ENCODE measurements at places on chromosomes 12 and 14.

GRCh38 chr12:76030341-76031080 lies 1.1 kb downstream of the PHLDA1 start:
- DNase-seq = peak; percentile 32

DNA sequence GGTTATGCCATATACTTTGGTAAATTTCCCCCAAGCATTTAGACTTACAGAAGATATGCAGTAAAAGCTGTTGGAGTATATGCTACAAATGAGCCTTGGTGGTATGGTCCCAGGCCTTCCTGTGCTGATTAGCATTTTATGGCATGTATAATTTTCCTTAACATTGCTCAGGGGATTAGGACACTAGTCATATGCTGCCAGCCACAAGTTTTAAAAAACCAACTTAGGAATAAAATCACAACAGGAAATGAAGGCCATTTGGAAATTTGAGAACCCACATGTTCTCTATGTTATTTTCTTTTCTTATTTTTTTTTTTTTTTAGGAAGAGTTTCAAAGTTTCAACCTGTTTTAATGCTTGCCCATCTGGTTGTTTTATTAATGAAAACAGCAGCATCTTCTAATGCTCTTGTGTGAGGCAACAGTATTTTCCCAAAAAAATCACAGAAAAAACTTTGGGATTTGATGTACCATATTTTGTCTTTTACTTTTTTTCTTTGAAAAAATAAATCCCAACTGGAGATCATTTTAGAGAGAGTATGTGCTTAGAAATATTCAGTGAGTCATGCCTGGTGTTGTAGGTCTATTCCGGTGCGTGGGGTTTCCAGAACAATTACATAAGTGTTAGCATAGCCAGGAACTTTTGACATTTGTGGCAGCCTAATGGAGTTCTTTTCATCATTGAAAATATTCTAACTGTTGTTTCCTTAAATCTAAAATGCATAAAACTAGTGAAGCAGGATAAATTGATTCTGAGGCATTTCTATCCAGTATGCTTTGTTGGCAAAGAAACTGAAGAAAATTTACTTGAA lies 21.7 kb upstream of the DUSP6 start:
- no peak for DNase-seq

DNA sequence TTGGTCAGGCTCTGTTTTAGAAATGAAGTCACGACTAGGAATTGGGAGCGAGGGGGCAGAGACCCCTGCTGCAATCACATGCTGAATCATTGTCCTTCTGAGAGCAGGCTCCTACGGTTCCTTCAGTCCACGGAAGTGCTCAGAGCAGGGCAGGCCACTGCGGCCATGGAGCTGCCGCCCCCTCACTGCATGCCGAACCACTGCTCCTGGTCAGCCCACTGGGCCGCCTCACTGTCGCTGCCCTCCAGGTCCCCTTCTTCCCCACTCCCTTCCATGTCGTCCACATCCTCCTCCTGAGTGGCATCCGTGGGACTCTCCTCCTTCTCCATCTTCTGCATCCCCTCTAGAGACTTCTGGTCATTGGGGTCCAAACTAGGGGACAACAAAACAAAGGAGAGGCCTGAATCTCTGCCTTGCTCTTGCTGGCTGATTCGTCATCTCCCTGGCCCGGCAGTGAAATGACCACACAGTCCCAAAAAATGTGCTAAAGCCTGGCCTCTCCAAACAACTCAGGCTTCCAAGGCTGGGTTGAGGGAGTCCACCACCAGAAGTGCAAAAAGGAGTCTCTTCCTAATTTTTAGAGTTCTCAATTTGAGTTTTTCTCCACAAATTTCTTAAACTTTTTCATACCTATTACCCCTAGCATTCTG lies 29.4 kb downstream of the ANAPC7 start:
- DNase-seq = no peak

GRCh38 chr12:45284096-45284901 lies 68.4 kb downstream of the ANO6 start:
- no peak for DNase-seq

DNA sequence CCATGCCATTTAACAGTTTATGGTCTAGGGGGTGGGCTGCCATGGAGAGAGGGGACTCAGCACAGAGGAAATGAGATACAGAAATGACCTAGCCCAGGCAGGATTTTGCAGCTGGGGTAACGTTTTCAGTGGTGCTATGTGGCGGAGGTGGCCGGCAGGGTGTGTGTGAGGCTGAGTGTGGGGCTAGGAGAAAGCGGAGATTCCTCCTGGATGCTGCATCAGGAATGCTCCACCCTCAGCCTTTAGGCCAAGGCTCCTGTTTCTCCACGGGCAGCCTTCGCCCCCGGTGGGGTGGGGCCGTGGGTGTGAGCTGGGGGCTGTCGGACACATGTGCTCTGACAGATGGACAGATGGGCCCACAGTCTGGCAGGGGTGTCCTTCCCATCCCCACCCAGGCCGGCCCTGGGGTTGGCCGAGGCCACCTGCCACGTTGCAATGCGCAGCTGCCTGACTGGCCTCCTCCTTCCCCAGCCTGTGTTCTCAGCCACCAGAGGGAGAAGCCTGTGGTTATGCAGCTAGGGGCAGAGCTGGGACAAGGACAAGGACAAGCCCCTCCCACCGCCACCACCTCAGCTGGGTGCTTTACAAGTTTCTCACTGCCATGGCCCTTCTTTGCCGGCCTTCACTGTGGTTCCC lies 44.3 kb downstream of the TEAD4 start:
- no peak for DNase-seq

GRCh38 chr14:26377150-26377549 lies 220.7 kb downstream of the NOVA1 start:
- DNase-seq = no peak

DNA sequence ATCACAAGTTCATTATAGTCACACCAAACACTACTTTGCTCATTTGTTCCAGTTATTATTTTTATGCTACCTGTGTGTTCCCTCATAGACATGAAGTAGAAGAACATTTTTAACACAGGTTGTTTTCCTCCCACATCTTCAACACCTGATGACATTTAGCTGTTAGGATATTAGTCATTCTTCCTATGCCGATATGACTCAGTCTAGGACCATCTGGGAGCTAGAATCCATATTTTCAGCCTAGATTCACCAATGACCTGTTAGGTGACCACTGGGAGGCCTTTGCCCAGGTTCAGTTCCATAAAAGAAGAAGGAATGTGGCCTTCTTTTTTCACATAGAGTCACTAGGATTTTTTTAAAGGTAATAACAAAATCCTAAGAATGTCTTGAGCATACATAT lies 222.8 kb downstream of the C12orf42 start:
- no peak for DNase-seq

DNA sequence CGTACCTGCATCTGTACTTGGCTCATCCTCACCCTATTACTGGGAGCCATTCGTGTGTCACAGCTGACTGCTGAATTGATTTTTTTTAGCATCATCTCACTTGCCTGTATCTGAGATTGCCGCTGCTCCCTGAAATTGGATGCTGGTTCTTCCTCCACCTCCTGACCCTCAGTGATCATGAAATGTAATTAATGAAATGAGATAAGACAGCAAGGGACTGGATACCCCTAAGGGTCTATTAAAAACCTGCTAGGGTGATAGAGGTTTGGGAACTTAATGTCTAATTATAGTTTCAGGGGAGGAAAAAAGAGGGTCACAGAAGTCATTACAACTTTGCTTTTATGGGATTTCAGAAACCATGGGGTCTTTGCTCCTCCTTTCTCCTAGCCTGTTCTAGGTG lies 410.6 kb downstream of the DPF3 start:
- no peak for DNase-seq

- no peak for DNase-seq
Observed at GRCh38 chr12:32201976-32202375, 95.3 kb downstream of the BICD1 start.

- DNase-seq = no peak
Observed at GRCh38 chr12:107207931-107208525, 114.7 kb upstream of the CRY1 start.

DNA sequence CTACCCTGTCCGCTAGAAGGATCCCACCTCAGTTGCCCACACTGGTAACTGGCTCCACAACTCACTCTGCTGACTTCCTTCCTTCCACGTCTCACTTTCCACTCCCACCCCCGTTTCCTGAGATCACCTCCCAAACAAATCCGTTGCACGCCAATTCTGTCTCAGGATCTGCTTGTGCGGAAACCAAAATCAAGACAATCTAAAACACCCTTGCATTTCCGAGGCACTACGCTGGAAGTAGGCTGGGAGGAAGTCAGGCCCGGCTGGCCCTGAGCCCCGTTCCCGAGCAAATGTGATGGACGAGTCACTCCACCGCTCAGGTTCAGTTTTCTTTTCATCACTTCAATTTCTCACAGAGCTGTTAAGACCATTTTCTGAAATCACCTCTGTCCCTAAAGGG lies 23.1 kb downstream of the ABCB9 start:
- no peak for DNase-seq

GRCh38 chr14:30333934-30334333 lies 225.0 kb upstream of the G2E3 start:
- DNase-seq = no peak

GRCh38 chr12:114221136-114221833 lies 184.7 kb downstream of the TBX5 start:
- no peak for DNase-seq

DNA sequence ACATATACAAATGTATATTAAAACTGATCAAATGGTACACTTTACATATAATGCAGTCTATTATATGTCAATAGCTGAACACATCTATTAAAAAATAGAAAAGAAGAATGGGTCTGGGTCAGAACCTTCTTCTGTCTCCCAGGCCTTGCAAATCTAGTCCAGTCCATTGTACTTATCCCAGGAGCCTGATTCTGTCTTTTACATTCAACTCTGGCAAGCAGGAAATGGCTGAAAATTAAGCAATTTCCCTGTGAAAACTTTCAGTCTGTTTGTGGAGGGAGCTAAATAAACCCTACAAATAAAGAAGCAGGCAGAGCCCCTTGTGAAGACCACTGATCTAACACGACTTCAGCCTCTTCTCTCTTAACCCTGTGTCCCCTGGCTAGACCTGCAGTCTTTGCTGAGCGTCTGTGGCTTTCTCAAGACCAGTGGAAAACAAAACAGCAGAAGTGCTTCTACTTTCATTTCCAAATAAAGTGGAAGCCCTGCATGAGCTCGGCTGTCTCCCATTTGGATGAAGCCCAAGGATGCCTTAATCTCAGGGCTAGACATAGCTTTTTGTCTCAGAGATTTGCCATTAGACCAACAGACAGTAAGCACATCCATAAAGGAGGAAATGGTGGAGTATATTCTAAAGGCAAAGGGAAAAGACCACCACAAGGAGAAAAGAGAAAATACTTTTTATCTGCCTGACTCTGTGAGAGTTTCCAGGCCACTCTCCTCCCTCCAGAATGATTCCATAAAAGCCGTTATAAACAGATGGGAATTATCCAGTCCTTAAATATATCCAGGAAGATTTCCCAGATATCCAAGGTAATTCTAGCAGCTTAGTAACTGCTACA lies 48.2 kb downstream of the CRACR2A start:
- no peak for DNase-seq

- DNase-seq = no peak
Observed at GRCh38 chr12:8453021-8453513, 2.7 kb upstream of the CLEC6A start.

- DNase-seq = no peak
Observed at GRCh38 chr12:62903151-62903550, 31.8 kb downstream of the PPM1H start.

GRCh38 chr14:64711039-64711438 lies 6.8 kb downstream of the PLEKHG3 start:
- peak; percentile 90 for DNase-seq

Data from tibial artery (tissue), 4 donors.